NCI-H2107 (cell line): ENCODE measurements at places on chromosomes 2 and 18.

- DNase-seq, result no peak
Observed at GRCh38 chr2:140657657-140658056, 1473.2 kb downstream of the LRP1B start.

GRCh38 chr18:30381826-30382225 is 660.7 kb downstream of the DSC3 start:
- DNase-seq, result no peak

- no peak for DNase-seq
Observed at GRCh38 chr2:211868996-211869533, 669.5 kb downstream of the ERBB4 start.

DNA sequence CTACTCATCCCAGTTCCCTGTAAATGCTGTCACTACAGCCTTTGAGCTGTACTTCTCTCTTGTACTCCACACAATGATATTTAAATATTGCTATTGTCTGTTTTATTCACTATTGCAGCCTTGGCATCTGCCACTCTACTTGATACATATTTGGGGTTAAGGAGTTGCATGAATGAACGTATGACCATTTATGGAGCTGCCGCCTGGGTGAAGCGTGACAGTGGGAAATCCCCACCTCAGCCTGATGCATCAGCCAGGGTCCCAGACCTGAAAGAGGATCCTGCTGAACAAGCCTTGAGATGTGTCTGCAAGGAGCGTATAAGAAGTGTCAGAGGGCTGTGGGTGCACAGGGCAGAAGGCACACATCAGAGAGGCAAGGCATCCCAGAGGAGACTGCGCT is 39.1 kb downstream of the MRPL35 start:
- DNase-seq, result no peak

- DNase-seq, result no peak
Observed at GRCh38 chr2:73828389-73828817, 358 bp upstream of the STAMBP start.

- DNase-seq, result no peak
Observed at GRCh38 chr18:476251-476664, 24.2 kb downstream of the COLEC12 start.

DNA sequence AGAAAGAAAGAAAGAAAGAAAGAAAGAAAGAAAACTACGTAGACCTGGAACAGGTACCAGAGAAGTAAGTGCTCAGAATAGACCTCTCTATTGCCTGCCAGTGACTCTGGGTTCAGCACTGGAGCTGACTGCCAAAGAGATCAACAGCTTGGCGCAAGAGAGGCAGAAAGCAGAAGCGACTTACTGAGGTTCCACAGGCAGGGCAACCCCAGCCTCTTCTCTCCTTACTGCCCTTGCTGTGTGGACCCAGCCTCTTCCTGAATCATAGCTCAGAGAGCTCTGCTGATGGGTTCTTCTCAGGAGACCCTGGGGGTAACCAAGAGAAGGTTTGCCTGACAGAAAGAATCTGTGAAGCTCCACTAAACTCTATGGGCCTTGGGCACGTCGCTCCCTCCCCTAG is 7.1 kb downstream of the CAPN13 start:
- no peak for DNase-seq

GRCh38 chr2:145593991-145594614 is 1074.2 kb upstream of the ZEB2 start:
- DNase-seq, result no peak

GRCh38 chr18:45164551-45164950 is 450.7 kb upstream of the SLC14A2 start:
- no peak for DNase-seq

GRCh38 chr2:177474301-177474700 is 81.7 kb downstream of the AGPS start:
- DNase-seq, result no peak

GRCh38 chr2:119059287-119059686 is 99.3 kb downstream of the C1QL2 start:
- DNase-seq, result no peak

DNA sequence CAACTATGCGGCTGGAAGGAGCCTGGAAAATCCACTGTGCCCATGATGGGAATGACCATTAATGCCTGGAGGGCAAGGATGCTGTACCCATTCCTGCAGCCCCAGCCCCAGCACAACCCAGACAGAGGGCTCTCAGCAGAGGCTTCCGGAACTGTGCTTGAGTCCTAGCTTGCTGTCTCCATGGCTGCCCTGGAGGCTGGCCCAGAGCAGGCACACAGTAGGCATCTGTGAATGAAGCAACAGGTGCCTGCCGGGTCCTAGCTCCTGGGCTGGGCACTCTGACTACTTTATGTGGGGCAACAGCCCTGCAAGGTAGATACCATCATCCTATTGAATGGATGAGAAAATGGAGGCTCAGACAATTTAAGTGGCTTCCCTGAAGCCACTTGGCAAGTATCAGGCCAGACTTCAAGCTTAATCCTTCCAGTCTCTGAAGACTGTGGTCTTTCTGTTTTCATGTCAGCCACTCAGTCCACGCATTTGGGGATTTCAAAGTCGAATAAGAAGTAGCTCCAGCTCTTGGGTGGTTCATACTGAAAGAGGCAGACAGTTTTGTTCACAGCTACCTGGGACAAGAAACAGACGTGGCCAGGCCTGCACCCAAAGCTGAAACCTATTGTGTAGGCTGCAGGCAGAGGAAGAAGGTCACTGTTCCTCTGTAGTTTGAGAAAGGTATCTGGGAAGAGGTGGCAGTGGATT is 237.5 kb downstream of the ZBTB7C start:
- no peak for DNase-seq

- no peak for DNase-seq
Observed at GRCh38 chr2:36707050-36707449, 10.5 kb downstream of the VIT start.

GRCh38 chr18:79234438-79234837 is 161.3 kb upstream of the NFATC1 start:
- DNase-seq, result no peak

- DNase-seq, result no peak
Observed at GRCh38 chr2:224869601-224870233, 153.6 kb upstream of the CCDC195 start.

GRCh38 chr2:19228715-19229114 is 129.7 kb downstream of the OSR1 start:
- DNase-seq, result no peak

GRCh38 chr2:44109166-44109565 is 59.5 kb upstream of the PPM1B start:
- DNase-seq, result no peak
